Kidney (tissue), 22 donors: ENCODE measurements at places on chromosomes 7 and 10.

DNA sequence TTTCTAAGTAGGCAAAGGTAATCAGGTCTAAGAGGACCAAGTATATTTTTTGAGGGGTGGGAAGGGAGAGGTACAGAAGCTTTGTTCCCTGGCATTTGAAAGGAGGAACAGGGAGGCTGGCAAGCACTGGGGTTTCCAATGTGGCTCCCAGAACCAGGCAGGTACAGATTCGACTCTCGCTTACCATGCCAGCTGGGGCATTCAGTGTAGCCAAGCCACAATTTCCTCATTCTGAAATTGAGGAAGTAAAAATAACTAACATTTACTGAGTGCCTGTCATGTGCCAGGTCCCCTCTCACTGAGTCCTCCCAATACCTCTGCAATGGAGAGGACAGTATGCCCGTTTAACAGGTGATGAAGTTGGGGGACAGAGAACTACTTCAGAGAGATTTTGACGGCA lies 45.9 kb upstream of the BET1 start:
- no peaks in the 10 kb centered on the region for H3K4me1 ChIP-seq
- no peaks in the 10 kb centered on the region for H3K27me3 ChIP-seq
- H3K27ac ChIP-seq: no peak overlapping the region
- H3K4me3 ChIP-seq: no peak overlapping the region
- no peak for DNase-seq
- H3K36me3 ChIP-seq: no peaks in the 10 kb centered on the region

GRCh38 chr10:48684792-48685623 lies at the start of gene WDFY4:
Gene WDFY4 (plus strand): TSS chr10:48684873. CDS start chr10:48709733, 24,860 bp downstream.
- DNase-seq: no peak
- H3K4me1 ChIP-seq: no peaks in the 10 kb centered on the region
- no peaks in the 10 kb centered on the region for H3K27me3 ChIP-seq
- H3K36me3 ChIP-seq: no peaks in the 10 kb centered on the region
- H3K4me3 ChIP-seq: no peak within 1 kb of the TSS

GRCh38 chr7:136294977-136295376 lies 317.8 kb upstream of the MTPN start:
- no peak for DNase-seq
- H3K4me3 ChIP-seq: no peak overlapping the region
- no peaks in the 10 kb centered on the region for H3K27me3 ChIP-seq
- H3K4me1 ChIP-seq: no peaks in the 10 kb centered on the region

DNA sequence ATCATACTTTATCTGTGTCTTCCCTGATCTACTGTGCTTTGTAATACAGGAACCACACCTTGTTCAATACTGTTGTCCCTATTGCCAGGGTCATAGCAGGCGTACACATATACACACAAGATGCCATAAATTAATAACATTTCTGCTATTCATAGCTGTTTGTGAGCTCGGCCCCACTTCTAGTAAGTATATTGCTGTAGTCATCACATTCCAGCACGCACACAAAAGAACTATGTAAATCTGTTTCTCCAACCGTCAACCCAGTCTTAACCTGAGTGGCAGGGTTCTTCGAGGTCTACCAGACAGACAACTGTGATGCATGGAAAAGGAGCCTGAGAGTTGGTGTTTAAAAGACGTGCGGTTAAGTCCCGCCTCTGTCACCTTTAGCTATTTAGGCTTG lies 5.7 kb upstream of the CACNB2 start:
- H3K36me3 ChIP-seq: no peaks in the 10 kb centered on the region
- no peak overlapping the region for H3K27ac ChIP-seq
- H3K4me1 ChIP-seq: no peaks in the 10 kb centered on the region

DNA sequence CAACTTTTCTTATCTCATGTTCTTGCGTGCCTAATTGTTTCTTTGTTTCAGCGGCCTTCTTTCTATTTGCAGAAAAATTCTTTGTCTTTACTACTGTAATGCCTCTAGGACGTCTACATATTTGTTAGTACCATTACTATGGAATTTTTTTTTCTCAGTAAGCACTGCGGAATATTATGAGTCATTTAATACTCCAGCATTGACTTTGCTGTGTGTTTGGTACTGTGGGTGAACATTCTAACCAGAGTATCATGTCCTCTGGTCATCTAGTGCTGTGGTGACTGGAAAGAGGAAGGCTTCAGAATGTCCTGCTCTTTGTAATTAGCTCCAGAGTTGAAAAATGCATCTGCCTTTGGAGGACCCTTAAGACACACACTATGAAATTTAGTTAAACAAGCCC lies 58.5 kb upstream of the FERD3L start:
- no peaks in the 10 kb centered on the region for H3K4me1 ChIP-seq
- no peaks in the 10 kb centered on the region for H3K36me3 ChIP-seq
- no peak overlapping the region for H3K27ac ChIP-seq
- no peaks in the 10 kb centered on the region for H3K27me3 ChIP-seq
